AG20443 (cell line): ENCODE measurements at places on chromosomes 1 and 21.

DNA sequence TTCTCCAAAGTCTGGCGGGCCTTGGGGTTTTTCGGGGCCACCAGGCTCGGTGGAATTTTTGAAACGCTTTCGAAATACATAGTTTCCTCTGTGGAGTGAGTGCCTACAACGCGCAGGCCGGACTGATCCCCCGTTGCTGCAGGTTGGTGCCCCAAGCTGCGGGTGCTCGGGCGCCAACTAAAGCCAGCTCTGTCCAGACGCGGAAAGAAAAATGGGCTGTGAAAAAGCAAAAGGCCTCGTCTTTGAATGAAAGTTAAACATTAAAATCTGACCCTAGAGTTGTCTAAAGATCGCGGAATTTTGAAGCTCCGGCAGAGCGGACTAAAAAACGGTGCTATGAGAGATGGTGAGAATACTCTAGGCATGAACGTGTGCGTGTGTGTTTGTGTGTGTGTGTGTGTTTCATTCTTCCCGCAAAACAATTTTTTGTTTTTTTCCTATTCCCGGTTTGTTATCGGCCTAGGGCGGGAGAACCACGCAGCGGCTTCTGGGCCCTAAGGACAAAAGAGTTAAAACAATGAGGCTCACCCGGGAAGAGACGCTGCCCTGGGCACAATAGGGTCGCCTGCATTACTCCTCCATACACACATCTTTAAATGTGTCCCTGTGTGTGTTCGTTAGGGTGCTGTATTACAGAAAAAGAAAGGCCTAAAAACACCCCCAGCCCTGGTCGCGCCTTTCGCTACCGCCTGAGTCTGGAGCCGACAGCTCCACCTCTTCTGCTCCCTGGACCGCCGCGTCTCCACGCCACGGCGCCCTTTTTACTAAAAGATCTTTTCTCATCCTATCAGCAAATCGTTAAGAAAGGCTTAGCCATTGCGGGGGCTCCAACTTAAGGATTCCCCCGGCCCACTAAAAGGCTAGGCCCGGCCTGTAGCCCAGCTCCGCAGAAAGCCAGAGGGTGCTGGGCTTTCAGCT lies 3.2 kb downstream of the TBX15 start:
- DNase-seq: no peak

DNA sequence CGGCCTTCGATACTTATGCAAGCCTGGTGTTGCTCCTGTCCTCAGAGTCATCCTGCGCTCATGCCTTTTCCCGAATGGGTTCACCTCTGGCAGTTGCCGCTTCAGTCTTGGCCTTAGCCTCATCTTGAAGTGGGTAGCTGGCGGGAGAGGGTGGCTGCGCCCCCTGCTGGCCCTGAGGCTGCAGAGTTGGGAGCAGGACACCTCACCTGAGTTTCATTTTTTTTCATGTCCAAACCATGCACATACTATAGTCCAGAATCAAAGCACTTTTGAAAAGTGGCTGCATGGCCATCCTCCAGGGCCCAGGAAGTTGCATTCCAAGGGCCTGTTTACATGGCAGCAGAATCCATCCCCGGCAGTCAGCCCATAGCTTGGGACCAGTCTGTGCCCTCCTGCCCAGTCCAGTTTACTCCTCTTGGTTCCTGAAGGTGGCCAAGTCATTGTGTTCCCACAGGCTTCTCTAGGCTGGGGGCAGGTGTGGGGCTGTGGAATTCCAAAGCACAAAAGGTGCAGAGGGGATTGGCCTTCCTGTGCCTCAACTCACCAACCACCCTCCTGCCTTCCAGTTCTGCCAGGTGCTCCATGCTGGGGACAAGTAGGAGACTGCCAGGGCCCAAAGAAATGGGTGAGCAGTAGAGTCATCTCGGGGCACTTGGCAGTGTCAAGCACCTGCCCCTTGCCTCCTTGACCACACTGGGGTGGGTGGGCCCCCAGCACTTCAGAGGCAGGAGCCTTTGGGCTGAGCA lies 44.0 kb downstream of the YARS1 start:
- DNase-seq: peak; percentile 87

GRCh38 chr1:219123036-219123435 lies 50.6 kb upstream of the LYPLAL1 start:
- DNase-seq: peak; percentile 17

GRCh38 chr1:244069326-244069898 lies 18.3 kb downstream of the ZBTB18 start:
- no peak for DNase-seq

DNA sequence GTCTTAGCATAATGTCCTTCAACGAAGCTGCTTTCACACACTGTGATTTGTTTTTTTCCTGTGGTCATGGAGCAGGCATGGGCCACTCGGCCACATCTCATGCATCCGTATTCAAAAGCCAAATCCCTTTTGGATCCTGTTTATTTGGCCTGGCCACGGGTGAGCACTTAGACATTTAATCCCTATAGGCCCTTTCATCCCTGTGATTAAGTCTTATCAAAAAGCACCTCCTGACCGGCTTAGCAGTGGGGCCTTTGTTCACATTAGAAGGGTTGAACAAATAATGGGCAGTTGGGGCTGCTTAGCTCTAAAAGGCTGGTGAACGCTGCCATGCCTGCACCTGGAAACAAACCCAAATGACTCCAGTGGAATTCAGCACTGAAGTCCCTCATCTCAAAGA lies 2.0 kb downstream of the KCNE2 start:
- no peak for DNase-seq

- peak; percentile 18 for DNase-seq
Observed at GRCh38 chr21:35681946-35682345, 378.4 kb downstream of the SETD4 start.

DNA sequence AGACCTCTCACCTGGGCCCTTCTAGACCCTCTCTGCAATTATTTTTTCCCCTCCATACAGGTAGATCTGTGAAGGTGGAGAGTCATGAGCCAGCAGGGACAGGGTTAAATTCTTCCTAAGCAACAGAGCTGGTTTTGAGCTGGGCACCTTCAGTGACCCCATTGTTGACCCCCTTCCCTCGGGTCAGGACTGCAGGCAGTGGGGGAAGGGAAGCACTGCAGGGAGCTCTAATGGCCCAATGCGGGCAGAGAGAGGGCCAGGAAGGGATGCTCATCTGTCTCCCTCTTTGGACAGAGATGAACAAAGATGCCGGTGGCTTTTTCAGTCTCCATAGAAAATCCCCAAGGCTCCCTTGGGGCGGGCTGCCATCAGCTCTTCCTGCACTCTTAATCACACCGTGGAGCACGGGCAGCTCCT lies 21.4 kb downstream of the SOX13 start:
- no peak for DNase-seq

DNA sequence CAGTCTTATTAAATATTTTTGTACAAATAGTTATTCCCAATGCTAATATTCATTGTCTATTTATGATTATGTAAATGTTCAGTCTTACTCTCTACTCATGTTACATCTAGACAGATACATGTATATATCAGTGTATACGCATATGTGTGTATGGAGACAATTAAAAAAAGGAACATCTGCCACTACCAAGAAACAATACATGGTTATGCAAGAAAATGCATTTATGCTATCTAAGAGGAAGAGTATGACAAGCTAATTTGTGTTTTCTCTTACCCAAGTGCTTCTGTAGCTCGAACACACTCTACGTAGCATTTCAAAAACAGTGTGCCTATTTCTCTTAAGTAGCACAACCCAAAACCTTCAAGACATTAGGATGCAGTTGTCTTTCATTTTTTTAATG lies 6.1 kb upstream of the RLF start:
- DNase-seq: no peak

DNA sequence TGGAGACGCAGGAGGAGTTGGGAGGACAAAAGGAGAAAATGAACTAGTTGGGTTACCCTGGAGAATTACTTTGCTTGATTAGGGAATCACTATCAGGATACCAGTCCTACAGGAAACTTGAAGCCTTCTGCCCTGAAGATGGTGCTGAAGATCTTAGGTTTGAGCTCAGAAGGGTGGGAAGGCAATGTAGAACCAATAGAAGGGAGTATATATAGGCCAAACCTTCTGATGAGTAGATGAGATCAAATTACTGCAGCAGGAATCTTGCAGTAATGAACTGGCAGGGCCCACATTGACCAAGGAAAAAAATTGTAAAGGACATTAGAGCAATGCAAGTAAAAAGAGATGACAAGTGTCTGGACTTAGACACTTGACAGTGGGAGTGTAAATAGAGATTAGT lies 116.3 kb upstream of the CACYBP start:
- DNase-seq: peak; percentile 18

DNA sequence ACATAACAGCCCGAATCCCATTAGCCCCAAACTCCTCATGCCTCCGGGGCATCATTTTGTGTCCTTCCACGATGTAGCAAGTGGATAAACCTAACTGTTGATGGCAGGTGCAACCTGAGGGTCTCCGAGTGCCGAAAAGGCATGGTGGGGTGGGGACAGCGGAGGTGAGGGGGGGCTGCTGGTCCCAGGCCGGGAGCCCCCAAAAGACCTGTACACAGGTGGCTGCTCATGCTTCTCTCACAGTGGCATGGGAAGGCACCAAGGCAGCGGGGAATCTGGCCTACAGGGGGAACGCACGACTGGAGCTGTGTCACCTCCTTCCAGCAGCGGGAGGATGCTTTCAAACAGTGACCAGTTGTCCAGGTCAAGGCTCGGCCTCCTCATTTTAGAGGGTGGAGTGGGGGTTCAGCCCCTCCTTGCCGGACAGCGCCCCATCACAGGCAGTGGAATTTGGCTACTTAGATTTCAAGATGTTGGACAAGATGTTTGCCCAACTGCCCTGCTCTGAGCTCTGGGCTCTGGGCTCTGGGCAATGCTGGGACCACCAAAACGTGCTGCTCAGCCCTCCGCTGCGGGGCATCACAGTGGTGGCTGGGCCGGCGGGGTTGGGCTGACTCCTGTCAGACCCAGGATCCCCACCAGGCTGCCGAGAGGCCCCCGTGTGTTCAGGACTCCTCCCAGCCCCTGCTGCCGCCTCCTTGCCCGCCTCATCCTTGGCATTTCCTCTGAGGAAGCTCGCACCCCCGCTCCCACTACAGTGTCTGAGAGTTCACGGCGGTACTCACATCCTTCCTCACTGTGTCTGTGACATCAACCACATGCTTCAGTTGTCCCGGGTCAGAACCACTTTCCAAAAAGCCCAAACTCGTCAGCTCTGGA lies 7.6 kb downstream of the DNMT3L start:
- DNase-seq: no peak

- DNase-seq: no peak
Observed at GRCh38 chr1:29876441-29876840, 640.1 kb downstream of the PTPRU start.

DNA sequence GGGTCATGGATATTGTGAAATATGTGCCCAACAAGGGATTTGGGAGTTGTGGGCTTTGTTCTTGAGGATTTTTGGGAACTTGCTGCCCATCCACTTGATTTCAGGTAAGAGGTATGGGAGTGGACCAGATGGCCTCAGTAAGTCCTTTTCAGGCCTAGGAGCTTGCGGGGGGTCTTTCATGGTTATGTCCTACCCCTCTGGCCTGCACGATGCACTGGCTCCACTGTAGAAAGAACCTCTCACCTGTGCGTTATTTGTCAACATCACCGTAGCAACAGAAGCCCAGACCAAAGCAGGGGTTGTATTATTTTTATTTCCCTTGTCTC lies 8.6 kb downstream of the RIIAD1 start:
- DNase-seq: no peak

DNA sequence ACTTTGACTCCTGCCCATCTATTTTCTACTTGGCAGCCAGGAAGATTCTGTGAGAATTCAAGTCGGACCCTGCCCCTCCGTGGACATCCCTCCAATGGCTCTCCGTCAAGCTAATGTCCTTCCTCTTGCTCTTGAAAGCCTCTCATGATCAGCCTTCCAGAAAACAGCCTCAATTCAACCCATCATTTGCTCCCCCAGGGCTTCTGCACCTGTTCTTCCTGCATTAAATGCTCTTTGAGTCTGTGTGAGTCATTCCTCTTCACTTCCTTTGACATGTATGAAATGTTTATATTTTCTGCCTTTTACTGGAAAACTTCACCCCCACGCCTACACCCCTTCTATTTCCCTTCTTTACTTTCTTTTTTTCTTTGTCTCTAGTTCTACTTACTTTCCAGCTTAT lies 734.1 kb upstream of the ZP4 start:
- no peak for DNase-seq

DNA sequence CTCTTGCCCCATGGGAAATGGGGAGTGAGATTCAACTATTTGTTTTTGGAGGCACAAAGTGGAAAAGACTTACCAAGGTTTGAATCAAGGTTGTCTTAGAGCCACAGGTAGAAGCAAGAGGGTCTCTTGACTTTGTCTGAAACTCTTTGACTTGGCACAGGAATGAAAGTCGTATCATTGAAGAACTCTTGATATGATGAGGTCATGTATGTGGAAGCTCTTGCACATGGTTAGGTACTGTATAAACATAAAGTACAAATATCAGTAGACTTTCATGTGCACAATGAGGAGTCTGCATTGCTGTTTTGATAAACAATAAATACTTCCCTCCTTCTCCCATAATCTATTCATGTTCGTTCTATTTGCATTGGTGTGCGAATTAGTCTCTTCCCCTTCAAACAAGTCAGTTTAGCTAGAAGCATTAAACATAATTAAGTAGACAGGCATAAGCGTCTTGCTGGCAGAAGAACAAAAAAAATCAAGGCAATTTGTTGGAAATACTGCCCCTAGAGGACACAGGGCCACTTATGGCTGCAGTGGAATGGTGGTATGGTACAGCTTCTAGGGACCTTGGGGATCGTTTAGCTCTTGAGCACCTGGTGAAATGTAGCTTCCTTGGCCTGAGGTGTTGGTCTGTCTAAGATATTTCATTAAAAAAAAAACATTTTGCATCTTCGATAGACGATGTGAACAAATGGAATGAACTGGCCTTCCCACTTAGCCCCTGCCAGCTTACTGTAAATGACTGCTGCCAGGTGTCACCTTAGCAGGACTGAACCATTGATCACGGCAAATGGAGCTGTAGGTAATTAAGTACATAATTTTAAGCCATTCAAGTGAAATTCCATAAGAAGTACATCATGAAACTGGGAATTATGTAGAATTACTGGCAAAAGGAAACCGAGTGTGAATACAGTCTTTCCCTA lies 218.0 kb upstream of the GALNT2 start:
- DNase-seq: peak; percentile 31

DNA sequence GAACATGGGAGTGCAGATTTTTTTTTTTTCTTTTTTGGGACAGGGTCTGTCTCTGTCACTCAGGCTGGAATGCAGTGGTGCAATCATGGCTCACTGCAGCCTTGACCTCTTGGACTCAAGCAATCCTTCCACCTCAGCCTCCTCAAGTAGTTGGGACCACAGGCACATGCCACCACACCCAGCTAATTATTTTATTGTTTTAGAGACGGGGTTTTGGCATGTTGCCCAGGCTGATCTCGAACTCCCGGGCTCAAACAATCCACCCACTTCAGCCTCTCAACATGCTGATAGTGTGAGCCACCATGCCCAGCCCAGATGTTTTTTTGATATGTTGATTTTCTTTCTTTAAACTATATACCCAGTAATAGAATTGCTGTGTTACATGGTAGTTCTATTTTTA lies 57.7 kb downstream of the RGSL1 start:
- DNase-seq: no peak

DNA sequence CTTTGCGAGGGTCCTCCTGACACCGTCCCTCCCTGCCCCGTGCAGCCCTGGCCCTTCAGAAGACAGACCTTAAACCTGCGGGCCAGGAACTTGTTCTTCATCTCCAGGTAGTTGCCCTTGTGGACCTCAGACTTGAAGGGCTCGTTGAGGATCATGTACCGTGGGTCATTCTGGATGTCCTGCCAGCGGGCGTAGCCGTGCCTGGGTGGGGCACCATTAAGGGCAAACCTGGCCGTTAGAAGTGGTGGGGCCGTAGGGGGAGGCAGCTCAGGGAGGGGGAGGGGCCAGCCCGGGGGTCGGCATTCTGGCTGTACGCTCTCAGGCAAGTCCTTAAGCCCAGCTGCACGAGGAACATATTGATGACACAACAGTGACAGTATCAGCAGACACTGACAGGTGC lies 64.6 kb downstream of the KCNAB2 start:
- DNase-seq: no peak

GRCh38 chr1:156108057-156108456 lies 6.5 kb upstream of the LMNA start:
- no peak for DNase-seq
